Kasumi-1 (cell line): ENCODE measurements at places on chromosomes 7 and 10.

GRCh38 chr10:114392112-114392835, 12.0 kb downstream of the AFAP1L2 start:
- DNase-seq: no peak

GRCh38 chr10:76840802-76841201, 796.8 kb downstream of the KCNMA1 start:
- DNase-seq: no peak

DNA sequence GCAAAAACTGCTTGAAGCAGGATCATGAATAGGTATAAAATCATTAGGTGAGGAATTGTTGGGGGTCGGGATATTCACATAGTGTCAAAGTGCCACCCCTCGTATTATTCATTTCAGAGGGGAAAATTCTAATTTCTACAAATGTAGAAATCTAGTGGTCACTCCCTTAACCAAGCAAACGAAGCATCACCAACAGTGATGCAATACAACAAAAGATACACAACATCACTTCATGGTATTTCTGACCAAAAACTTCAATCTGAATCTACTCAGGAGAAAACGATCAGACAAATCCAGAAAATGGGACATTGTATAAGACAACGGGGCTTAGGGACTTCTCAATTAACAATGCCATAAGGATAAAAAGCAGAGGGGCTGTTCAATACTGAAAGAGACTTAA, 26.3 kb upstream of the FAM170B start:
- no peak for DNase-seq

DNA sequence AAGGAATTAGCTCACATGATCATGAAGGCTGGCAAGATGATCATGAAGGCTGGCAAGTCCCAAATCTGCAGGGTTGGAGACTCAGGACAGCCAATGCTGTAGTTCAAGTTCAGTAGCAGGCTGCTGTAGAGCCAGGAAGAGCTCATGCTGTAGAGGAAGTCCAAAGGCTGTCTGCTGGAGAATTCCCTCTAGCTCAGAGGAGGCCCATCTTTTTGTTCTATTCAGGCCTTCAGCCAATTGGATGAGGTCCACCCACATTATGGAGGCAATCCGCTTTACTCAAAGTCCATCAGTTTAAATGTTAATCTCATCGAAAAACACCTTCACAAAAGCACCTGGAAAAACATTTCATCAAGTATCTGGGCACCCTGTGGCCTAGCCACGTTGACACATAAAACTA, 24.8 kb upstream of the FAM171A1 start:
- no peak for DNase-seq

- DNase-seq: no peak
Observed at GRCh38 chr7:24200407-24200966, 83.5 kb upstream of the NPY start.

GRCh38 chr7:21184942-21185652, 242.8 kb upstream of the SP4 start:
- DNase-seq: no peak

DNA sequence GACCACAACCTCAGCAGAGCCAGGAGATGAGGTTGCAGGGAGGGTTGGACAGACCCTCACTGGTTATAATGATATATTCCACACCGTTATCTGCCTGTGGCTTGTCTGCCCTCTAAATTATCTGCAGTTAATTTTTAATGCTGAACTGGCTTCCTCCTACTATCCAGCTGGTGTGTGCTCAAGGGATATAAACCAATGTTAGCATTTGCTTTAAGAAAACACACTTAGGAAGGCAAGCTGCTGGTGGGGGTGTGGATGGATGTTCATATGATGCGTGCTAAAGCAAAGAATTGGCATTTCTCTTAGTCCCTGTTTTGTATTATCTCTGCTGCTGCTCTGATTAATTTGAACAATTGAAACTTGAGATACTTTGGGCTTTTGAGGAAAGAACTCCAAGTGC, 132.2 kb upstream of the NPVF start:
- no peak for DNase-seq

DNA sequence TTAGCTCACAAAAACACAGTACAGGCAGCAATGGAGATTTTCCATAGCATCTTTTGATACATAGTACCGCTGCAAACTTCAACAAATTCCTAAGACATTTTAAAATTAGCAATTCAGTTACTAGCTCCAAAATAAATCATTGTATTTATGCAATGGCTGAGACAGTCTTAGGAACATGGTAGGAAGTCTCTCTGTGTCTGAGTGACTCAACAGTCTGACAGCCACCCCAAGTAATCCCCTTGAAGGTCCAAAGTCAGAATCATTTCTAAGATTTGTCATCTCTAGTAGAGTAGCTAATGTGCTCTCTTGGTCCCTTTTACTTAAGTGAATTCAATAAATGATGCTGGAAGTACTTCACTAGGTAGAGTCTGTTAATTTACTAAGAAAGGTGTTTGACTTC, 93.8 kb upstream of the NOBOX start:
- DNase-seq: no peak

DNA sequence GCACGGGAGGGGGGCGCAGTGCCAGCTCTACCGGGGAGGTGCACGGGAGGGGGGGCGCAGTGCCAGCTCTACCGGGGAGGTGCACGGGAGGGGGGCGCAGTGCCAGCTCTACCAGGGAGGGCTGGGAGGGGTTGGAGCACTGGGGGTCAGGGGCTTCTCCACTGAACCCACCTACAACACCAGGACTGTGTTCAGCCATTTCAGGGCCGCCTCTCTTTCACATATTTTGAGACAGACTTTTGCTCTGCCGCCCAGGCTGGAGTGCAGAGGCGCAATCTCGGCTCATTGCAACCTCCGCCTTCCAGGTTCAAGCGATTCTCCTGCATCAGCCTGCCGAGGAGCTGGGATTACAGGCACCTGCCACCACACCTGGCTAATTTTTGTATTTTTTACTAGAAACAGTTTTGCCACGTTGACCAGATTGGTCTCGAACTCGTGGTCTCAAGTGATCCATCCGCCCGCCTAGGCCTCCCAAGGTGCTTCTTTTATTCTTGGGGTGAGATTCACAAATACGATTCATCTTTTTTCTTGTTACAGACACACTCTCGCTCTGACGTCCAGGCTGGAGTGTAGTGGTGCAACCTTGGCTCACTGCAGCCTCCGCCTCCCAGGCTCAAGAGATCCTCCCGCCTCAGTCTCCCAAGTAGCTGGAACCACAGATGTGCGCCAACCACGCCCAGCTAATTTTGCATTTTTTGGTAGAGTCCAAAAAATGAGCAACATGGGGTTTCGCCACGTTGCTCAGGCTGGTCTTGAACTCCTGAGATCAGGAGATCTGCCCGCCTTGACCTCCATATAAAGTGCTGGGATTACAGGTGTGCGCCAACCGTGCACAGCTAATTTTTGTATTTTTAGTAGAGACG, 37.0 kb downstream of the ADAP1 start:
- DNase-seq: no peak

DNA sequence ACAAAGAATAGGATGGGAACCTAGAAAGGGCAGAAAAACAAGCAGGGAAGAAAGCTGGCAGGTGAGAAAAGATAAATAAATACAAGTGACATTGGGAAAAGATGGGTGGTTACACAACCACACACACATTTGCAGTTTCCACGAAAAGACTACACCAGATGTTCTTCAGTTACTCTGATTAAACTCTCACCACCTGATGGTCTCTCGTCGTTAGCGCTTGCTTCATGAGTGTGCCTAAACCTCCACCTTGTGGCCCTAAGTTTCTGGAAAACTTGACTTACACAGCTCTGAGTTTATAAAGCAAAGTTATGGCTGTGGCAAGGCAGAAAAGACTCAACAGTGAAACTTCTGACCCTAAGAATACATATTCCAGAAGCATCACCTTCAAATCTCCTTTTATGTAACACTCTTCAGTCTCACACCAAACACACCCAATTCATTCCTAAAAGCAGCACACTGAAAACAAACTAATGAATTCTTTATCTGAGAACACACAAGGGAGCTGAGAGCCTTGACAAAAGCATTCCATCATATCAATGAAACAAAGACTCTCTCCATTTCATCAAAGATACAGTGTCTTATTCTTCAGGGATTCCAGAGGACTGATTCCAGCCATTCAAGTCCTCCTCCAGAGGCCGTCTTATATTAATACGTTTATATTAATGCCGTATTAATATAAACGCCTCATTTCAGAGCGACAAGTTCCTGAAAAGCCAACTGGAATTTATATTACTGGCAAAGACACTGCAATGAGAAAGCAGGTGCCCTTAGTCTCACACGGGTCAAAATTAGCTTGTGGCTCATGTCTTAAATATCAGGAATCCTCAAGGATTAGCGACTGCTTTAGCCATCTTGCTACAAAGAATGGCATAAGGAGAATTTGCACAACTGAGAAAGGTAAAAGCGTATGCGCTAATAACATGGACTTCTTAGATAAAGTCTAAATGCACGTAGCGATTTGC, 77.6 kb downstream of the RNF216 start:
- no peak for DNase-seq

DNA sequence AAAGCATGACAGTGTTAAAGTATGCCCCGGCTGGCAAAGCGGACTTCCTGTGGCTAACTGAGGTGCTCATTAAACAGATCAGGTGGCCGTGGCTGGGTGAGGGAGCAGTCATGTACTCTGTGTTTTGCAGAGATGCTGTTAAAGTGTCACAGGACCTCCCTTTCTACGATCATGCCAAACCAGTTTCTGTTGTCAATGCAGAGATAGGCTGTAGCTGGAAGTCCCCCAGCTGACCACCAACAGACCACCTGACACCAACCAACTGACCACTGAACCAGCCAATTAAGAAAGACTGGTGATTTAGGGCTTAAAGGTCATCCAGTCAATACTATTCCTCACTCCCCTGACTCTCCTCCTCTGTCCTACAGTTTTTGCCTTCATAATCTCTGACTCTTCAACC, 431.1 kb upstream of the LRGUK start:
- no peak for DNase-seq

GRCh38 chr7:96654630-96655188, 54.9 kb downstream of the SEM1 start:
- DNase-seq: no peak

- no peak for DNase-seq
Observed at GRCh38 chr7:42238709-42239366, 1.8 kb upstream of the GLI3 start.

DNA sequence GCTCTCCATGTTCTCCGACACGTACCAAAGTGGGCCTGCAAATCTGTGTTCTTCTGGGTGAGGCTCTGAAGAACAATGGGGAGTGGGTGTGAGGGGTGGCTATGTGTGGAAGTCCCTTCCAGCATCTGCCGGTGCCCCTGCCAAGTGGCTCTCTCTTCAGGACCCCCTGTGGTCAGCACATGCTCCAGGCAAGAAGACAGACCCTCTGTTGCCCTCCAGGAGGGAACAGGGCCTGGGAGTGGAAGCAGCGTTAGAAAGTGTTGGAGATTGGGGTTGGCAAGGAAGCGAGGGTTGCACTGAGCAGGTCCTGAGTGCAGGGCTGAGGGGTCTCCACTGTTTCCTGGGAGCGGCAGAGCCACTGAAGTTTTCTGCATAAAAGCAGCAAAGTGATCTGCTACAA, 60.5 kb downstream of the EMX2 start:
- DNase-seq: no peak

DNA sequence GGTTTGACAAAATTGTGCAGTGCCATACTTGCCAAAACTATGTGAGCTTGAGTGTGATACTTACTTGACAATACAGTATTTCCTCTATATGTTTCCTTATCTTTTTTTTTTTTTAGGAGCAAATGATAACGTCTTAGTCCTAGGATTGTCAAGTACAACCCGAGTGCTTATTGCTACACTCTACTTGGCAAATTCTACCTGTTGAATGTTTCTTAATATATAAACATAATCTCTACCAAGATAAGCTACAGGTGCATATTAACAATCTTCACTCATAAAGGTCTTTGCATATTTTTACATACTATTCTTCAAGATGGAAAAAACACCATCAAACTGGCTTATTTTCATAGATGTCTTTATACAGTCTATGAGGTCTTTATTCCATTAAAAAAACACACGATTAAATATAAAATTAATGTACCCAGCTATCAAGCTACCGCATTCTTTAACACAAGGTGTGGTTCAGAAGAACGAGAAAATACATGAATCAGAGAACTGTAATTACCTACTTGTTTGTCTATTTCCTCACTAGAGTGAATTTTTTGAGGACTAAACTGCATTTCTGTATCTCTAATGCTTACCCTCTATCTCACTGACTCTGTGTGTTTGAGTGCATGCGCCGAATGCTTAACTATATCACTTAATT, 76.1 kb upstream of the PDSS1 start:
- DNase-seq: no peak

- DNase-seq: no peak
Observed at GRCh38 chr10:23046027-23046426, 49.4 kb upstream of the MSRB2 start.

DNA sequence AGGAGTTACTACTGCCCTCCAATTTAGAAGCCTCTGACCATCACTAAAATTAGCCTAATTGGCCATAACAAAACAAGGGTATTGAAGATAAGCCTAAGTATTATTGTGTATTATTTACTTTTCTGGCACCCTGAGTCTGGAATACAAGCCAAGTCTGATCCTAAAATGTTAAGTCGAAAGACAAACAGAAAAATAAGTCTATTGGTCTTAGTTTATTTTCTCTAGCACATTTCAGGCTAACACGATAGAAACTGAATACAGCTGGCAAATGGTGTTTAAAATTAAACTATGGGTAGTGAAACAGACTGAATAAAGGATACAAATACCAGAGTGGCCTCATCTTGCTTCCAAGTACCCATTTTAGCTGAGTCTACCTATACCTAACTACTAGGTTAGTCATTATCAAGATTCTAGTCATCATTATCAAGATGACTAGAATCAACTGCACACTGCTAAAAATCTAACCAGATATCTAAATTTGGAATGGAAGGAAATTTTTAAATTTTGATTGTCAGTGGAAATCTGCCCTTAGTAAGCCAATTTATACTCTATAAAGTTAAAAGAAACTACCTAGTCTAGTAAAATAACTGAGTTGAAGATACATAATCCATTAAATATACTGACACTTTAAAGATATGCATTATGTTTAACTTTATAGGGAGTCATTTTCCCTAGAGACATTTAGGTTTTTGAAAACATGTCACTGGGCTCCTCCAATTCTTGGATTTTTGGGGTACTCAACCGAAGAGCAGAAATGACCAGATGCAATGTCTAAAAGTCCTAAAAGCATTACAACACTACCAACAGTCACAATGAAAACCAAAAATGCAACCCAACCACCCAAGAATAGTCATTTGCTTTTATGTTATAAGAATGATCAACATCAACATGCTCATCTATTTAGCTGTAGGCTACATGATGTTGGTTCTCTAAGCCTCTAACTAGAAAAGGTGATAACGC, 80.9 kb downstream of the NT5C2 start:
- DNase-seq: no peak
